ENCODE measurements at places on chromosomes 7 and 10.
A peak's percentile ranks its signal among the peaks of the same experiment; 100 is the strongest.

- no peak for DNase-seq
Observed at GRCh38 chr10:118462401-118462800, 120.3 kb upstream of the FAM204A start.

- DNase-seq, result peak; percentile 21
Observed at GRCh38 chr7:4713183-4713784, 31.2 kb downstream of the FOXK1 start.

GRCh38 chr10:71460615-71461014, 63.9 kb downstream of the CDH23 start:
- no peak for DNase-seq

- peak; percentile 16 for DNase-seq
Observed at GRCh38 chr10:70145666-70146488, 623 bp downstream of the TYSND1 start.

DNA sequence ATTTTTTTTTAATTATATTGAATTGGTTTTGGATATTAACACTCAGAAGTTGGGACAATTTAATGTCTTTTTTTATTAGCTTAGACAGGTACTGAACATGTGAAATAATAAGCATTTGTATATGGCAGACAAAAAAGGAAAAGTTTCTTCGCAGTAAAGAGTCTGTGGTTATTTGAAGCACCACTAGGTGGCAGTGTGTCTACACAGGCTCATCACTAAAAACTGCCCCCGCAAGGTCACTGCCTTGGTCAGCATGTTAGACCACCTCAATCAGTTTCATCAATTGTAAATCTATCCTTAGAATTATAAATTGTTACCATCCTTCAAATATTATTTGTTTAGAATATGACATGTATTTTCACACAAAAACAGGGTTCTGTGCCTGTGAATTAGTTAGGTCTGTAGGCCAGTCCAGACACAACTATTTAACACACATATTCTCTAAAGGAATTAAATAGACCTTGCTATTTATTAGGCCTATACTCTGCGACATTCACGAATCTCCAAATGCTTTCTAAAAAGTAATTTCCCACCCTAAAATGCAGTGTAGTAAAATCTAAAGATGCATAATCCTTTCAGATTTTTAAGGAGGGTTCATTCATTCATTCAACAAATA, 17.0 kb downstream of the PNLIPRP3 start:
- peak; percentile 18 for DNase-seq

DNA sequence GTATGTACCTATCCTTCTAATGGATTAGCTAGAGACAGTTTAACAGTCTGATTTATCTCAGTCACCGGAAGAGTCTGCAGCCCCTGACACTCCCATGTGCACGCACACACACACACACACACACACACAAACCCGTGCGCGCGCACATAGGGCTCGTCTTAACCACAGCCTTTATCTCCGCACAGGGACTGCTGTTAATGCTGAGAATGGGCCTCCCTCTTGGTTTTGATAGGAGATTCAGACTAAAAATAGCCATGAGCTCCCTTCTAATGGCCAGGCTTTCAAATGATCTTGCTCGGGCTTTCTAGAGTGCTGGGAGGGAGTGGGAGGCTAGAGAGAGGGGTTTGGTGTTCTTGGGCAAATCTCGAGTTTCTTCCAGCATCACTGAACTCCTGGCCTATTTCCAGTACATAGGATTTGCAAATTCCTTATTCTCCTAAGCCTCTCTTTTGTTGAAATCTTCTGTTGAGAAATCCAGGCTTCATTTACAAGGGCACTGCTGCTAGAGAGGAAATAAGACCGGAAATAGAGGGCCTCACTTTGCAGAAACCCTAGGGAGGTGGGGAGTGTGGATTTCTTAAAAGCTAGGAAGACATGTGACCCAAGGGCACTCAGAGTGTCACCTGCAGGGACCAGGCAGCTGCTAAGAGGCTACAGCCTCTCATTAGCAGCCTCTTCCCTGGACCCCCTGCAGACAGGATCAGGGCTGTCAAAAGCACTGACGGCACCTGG, 2.4 kb downstream of the TMEM72 start:
- DNase-seq, result no peak

DNA sequence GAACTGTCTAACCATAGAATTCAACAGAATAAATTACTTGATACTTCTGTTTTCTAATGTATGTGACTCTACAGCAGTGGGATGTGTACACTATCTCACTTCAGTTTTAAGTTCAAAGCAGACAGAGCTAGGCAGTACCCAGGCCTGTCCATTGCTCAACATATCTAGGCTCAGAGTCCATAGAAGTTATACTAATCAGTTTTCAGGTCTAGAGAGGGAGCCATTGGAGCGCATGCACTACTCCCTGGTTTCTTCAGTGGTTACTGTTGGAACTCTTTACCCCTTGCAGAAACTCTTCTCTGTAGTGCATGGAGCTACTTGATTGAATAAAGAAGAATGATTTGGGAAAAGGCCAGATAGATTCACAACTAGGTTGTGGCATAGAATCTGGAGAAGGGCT, 4.4 kb downstream of the CD36 start:
- DNase-seq, result no peak

DNA sequence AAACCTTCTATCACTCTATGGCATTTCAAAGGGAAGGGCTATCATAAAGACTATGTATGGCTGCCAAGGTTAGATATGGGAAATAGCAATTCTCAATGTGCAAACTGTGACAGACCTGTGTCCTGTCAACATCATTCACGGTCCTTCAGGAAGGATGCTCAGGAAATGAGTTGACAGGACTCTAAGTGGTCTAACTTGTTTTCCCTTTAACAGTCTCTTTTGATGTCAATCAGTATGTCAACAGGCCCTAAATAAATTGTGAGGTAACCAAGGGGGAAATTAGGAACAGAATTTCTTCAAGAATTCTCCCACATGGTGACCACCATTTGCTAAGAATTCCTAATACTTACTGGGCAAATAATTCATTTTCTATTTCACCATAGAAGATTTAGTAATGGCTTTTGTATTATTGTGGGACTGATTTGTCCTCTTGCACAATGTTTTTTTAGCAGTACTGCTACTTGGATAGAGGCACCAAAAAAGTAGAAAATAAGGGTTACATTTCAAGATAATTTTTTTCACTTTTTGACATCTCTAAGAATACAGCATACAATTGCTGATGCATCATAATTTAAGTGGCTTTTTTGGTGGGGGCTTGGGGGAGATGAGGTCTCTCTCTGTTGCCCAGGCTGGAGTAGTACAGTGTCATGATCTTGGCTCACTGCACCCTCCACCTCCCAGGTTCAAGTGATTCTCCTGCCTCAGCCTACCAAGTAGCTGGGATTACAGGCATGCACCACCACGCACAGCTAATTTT, 275.8 kb downstream of the CACNA2D1 start:
- DNase-seq, result no peak

- DNase-seq, result no peak
Observed at GRCh38 chr10:86017841-86018734, 348.5 kb downstream of the GRID1 start.

DNA sequence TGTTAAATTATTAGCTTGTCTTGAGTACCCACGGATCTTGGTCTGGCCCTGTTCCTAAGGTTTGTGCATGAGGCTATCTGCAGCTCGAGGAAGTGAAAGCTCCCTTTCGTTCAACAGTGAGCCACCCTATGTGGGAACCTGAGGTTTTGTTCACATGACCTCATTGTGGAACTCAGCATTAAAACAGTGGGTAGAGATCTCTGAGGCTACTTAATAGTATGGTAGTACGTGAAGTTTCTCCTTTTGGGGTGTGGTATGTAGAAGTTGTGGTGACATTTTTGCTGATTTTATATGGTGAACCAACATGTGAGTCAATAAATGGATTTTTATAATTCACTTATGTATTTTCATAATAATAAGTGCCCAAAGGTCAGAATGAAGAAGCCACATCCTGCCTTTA, 252.7 kb upstream of the FERD3L start:
- DNase-seq, result no peak

DNA sequence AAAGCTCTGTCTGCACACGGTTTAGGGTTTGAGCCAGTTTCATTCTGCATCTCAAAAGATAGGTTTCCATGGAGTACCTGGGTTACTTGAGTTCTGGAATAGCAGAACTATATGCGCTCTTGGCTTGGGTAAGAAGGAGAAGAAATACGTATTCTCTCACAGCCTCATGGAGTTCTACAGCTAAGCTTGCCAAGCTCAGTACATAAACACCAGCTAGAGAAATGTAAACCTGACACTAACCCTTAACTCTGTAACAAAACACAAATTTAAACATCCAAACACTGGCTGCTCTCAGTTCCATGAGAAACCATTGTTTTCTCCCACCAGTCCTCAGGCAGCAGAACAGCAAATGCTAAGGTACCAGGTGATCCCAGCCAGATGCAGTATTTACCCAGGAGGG, 557.2 kb downstream of the INHBA start:
- DNase-seq, result no peak
